ENCODE measurements at places on chromosomes 11 and 22.

DNA sequence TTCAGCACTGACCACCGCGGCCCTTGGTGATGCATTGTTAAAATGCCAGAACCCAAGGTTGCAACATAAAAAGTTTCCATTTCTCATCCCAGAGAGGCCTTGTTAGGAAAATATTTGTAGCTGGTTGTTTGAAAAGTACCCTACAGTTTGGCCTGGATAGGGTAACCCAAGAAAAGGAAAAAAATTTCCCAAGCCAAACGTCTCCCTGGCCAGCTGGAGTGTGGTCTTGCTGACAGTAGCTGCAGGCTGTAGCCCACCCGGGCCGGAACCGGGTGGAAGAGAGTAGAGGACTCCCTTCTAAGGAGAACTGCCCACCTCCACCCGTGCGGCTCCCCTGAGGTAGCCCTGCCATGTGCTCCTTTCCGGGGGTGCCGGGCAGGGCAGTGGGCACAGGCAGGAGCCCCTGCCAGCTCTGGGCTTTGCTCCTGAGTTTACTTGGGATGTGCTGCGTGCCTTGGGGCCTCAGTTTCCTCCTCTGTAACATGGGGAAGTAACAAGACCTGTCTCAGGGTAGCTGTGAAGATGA lies 38.5 kb downstream of the IGHMBP2 start:
- no peak overlapping the region for H3K27ac ChIP-seq
- H3K27me3 ChIP-seq = no peaks in the 10 kb centered on the region
- H3K4me3 ChIP-seq = no peak overlapping the region
- no peak for DNase-seq

GRCh38 chr11:116865696-116866095 lies 28.3 kb upstream of the APOA1 start:
- no peaks in the 10 kb centered on the region for H3K4me1 ChIP-seq
- peaks cover 20% of the 10 kb centered on the region for H3K36me3 ChIP-seq
- H3K27me3 ChIP-seq = no peaks in the 10 kb centered on the region

GRCh38 chr22:30047364-30047738 lies 32.9 kb upstream of the HORMAD2 start:
- no peak overlapping the region for H3K27ac ChIP-seq
- H3K36me3 ChIP-seq = no peaks in the 10 kb centered on the region
- no peaks in the 10 kb centered on the region for H3K27me3 ChIP-seq
- no peaks in the 10 kb centered on the region for H3K4me1 ChIP-seq

DNA sequence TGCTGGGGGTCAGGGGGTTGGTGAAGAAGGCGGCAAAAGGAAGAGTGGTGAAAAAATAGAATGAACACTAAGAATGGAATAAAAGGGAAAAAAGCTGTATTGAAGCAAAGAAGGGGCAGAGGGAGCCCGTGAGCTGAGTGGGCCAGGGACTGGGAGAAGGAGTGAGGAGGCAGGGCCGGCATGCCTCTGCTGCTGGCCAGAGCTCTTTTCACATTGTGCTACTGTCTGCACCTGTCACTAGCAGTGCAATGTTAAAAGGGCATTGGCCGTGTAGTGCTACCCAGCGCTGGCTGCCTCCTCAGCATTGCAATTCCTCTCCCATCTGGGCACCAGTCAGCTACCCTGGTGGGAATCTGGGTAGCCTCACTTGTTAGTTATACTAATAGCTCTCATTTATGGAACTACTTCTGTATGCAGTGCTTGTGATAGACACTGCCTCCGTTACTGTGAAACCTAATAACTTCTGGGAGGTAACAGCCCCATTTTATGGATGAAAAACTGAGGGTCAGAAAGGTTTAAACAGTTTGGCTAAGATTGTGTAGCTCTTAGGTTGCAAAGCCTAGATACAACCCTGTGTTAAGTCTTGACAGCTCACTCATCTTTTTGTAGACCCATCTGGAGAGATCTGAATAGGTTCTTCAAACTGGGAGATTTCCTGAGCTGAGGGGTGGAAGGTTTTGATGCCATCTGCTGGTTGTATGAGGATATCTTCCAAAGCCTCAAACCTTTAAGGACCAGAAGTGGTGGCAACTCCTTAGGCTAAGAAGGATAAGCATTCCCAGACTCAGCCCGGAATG lies 8.5 kb downstream of the YPEL4 start:
- H3K27ac ChIP-seq = no peak overlapping the region
- no peaks in the 10 kb centered on the region for H3K27me3 ChIP-seq
- H3K4me3 ChIP-seq = peak overlapping the region; percentile 100
- peaks cover 14% of the 10 kb centered on the region for H3K4me1 ChIP-seq
- peaks cover 60% of the 10 kb centered on the region for H3K36me3 ChIP-seq

DNA sequence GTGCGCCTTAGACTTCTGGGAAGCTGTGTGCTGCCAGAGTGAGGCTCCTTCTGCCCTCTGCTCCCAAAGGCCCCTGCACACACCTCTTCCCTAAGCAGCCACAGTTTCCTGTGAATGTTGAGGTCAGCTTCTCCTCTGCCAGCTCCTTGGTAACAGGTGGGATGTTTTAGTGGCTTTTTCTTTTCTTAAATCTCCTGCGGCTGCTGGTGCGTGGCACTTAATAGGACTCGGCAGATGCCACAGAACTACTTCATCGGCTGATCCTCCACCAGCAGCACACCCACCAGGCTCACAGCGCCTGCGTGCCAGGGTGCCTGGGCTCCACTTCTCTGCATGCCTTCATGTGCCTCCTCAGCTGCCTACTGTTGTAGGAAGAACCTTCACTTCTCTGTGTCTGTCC lies 87.8 kb downstream of the RCN1 start:
- H3K27me3 ChIP-seq = no peaks in the 10 kb centered on the region
- no peak overlapping the region for H3K27ac ChIP-seq
- DNase-seq = no peak

DNA sequence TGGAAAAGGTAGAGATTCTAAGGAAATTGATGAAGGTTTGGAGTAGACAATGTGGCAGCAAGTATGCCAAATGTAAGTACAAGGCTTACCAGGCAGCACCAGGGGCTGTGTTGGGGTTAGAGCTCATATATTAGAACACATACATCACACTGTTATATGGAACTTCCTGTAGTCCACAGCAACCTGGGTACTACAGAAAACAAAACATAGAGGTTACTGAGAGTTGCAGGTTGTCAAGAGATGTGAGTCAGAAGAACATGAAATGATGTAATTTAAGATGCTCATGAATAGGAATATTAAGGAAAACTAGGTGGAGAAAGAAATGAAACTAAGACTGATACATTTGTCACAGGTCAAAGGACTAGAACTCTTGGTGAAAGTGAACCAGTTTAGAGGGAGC lies 22.0 kb downstream of the FAT3 start:
- H3K4me3 ChIP-seq = no peak overlapping the region
- no peak overlapping the region for H3K27ac ChIP-seq
- peaks cover 15% of the 10 kb centered on the region for H3K4me1 ChIP-seq
- DNase-seq = no peak
- no peaks in the 10 kb centered on the region for H3K36me3 ChIP-seq

- H3K4me1 ChIP-seq = no peaks in the 10 kb centered on the region
- no peaks in the 10 kb centered on the region for H3K36me3 ChIP-seq
- H3K27me3 ChIP-seq = no peaks in the 10 kb centered on the region
- no peak overlapping the region for H3K4me3 ChIP-seq
- no peak for DNase-seq
- H3K27ac ChIP-seq = no peak overlapping the region
Measured at GRCh38 chr22:29631725-29632124, 28.3 kb downstream of the NF2 start.

DNA sequence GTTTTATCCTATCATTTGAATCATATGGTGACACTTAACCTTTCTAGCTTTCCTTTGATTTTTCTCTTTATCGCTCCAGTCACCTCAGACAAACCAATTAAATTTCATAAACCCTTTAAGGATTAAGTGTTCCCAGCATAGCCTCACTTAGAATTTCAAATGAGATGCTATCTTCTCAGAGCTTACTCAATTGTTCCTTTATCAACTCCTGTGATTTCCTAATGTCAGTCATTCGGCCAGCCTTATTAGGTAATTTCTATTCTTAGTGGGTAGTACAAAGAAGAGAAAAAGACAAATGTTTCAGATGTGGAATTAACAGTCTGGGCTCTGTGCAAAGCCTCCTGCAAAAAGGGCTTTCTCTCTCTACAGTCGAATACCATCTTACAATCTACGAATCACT lies 77.1 kb upstream of the CCDC90B start:
- no peak overlapping the region for H3K27ac ChIP-seq
- H3K4me3 ChIP-seq = no peak overlapping the region
- no peaks in the 10 kb centered on the region for H3K27me3 ChIP-seq
- H3K36me3 ChIP-seq = peaks cover 15% of the 10 kb centered on the region
- DNase-seq = no peak
- no peaks in the 10 kb centered on the region for H3K4me1 ChIP-seq

- no peak overlapping the region for H3K27ac ChIP-seq
- no peak for DNase-seq
Measured at GRCh38 chr11:35650006-35650405, 12.6 kb upstream of the TRIM44 start.

- no peak overlapping the region for H3K27ac ChIP-seq
- H3K4me3 ChIP-seq = no peak overlapping the region
- peaks cover 2% of the 10 kb centered on the region for H3K36me3 ChIP-seq
- H3K27me3 ChIP-seq = no peaks in the 10 kb centered on the region
- DNase-seq = peak; percentile 83
Measured at GRCh38 chr11:74453373-74453975, 13.9 kb downstream of the KCNE3 start.

DNA sequence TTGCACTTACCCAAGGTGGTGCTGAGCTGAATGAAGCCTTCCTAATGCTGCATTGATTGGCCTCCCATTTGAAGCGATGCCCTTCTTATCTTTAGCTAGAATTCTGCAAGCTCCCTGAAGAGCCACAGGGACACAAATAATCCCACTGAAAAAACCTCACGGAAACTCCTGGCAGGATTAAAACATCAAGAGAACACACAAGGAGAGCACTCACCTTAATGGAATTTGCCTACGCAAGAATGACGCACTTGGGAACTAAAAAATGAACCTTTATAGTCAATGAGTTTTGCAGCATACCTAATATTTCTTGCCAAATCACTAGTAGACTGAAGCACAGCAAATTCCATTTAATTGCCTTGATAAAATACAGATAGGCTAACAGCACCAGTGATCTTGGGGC lies 232.8 kb upstream of the UBASH3B start:
- no peaks in the 10 kb centered on the region for H3K27me3 ChIP-seq
- no peak for DNase-seq
- no peak overlapping the region for H3K4me3 ChIP-seq
- H3K4me1 ChIP-seq = peaks cover 5% of the 10 kb centered on the region
- H3K36me3 ChIP-seq = no peaks in the 10 kb centered on the region
- H3K27ac ChIP-seq = no peak overlapping the region

- no peaks in the 10 kb centered on the region for H3K4me1 ChIP-seq
- DNase-seq = no peak
- H3K27ac ChIP-seq = no peak overlapping the region
- peaks cover 10% of the 10 kb centered on the region for H3K36me3 ChIP-seq
Measured at GRCh38 chr11:100876815-100877520, 189.9 kb downstream of the ARHGAP42 start.

DNA sequence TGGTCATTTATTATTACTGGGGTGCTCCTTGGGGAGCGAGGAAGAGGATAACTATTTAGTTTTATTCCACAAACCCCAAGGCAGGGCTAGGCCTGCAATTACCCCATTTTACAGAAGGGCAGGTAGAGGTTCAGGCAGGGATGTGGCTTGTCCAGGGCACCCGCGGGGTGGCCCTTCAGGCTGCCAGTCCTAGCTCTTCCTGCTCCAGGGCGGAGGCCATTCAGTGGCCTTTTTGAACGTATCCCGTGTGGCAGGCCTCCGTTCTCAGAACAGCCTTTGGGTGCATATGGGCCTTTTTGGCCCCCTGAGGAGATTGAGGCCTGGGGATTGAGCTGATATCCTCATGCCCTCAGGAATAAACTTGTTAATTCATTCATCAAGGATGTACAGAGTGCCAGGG lies 66.2 kb downstream of the MPPED1 start:
- H3K36me3 ChIP-seq = no peaks in the 10 kb centered on the region
- H3K27ac ChIP-seq = no peak overlapping the region
- DNase-seq = no peak
- no peaks in the 10 kb centered on the region for H3K27me3 ChIP-seq
- no peaks in the 10 kb centered on the region for H3K4me1 ChIP-seq

GRCh38 chr11:104343578-104343977 lies 179.6 kb upstream of the PDGFD start:
- DNase-seq = no peak
- H3K4me3 ChIP-seq = no peak overlapping the region
- peaks cover 4% of the 10 kb centered on the region for H3K36me3 ChIP-seq
- no peak overlapping the region for H3K27ac ChIP-seq

- H3K4me3 ChIP-seq = no peak overlapping the region
- DNase-seq = no peak
- no peak overlapping the region for H3K27ac ChIP-seq
- peaks cover 81% of the 10 kb centered on the region for H3K36me3 ChIP-seq
- H3K27me3 ChIP-seq = no peaks in the 10 kb centered on the region
Measured at GRCh38 chr22:17501679-17502285, 61.5 kb upstream of the SLC25A18 start.

DNA sequence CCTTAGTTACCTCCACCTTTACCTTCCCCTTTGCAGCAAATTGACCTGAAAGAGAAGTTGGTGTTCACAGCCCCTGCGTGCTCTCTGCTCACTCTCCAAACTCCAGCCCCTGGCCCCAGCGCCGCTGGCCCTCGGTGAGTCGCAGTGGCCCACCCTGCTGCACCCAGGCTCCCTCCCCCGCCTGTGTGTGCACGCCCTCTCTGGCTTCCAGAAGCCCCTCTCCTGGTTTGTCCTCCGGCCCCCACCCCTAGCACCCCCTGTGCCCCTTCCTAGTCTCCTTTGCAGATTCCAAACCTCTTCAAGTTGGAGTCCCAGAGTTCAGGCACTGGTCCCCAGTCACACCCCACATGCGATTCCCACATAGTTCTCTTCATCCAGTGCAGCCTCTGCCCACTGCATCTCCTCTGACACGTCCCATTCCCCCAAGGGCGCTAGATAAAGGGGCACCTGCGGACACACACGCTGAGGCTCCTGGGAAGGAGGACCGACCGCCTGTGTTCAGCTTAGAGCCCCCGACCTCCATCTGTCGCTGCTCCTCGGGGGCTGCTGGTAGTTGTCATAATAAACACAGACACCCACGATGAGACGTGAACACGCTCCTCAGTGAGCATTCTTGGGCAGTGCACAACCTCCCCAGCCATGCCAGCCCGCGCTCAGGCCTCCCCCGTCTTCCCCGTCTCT lies 1.5 kb upstream of the PHRF1 start:
- no peaks in the 10 kb centered on the region for H3K36me3 ChIP-seq
- no peak for DNase-seq
- H3K4me1 ChIP-seq = no peaks in the 10 kb centered on the region
- H3K4me3 ChIP-seq = peak overlapping the region; percentile 79
- H3K27ac ChIP-seq = no peak overlapping the region

DNA sequence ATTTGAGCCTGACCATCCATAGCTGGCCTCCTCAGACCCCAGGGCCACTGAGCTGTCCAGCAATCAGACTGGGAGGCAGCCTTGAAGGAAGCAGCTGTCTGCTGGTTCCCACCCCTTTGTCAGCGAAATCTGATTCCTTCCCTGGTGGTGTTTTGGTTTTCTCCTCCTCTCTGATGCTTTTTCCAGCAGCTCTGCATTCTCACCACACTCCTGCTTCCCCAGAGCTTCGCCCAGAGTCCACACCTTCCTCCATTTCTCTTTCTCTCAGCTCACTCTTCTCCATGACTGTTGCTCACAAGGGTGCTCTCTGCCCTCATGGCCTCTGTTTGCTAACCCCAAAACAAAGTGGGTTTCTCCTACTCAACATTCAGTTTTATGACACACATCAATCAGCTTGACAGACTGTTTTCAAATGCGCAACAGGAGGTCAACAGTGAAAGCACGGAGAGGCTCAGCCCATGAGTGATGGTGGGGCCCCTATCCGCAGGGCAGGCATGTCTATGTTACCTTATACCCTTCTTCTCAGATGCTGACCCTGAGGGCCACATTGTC lies 130.6 kb upstream of the MTNR1B start:
- H3K27ac ChIP-seq = no peak overlapping the region
- no peaks in the 10 kb centered on the region for H3K27me3 ChIP-seq
- H3K4me3 ChIP-seq = no peak overlapping the region
- peaks cover 10% of the 10 kb centered on the region for H3K4me1 ChIP-seq
- peak; percentile 64 for DNase-seq
- H3K36me3 ChIP-seq = no peaks in the 10 kb centered on the region
